Activated CD8-positive, alpha-beta memory T cell treated with anti-CD3 and anti-CD28 coated beads for 24 hours (primary cell): ENCODE measurements at places on chromosomes 7 and 10.

DNA sequence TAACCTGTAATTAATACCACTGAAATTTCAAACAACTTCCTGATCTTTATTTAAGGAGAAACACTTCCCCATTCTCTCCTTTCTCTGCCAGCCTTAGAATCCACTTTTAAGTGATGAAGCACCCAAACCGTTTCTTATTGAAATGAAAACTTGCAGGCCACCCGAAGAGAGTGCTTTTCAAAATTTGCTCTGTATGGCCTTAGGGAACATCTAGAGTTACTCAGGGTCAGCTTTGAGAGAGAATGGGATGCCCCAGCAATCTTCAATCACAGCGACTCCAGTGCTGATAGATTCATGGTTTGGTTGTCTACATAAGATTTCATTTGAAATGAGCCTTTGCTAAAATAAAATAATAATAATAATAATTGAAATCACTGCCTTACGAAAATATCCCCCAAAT, 323.1 kb downstream of the PCLO start:
- DNase-seq: no peak

GRCh38 chr7:20089431-20089830, 127.8 kb downstream of the MACC1 start:
- DNase-seq: no peak

DNA sequence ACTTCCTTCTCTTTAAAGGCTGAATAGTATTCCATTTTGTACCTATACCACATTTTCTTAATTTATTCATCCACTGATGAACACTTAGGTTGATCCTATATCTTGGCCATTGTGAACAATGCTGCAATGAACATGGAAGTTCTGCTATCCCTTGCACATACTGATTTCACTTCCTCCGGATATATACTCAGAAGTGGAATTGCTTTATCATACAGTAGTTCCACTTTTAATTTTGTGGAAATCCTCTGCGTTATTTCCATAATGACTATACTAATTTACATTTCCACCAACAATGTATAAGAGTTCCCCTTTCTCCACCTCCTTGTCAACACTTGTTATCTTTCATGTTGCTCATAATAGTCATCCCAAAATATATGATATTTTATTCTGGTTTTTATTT, 312.6 kb downstream of the PLXDC2 start:
- DNase-seq: no peak

DNA sequence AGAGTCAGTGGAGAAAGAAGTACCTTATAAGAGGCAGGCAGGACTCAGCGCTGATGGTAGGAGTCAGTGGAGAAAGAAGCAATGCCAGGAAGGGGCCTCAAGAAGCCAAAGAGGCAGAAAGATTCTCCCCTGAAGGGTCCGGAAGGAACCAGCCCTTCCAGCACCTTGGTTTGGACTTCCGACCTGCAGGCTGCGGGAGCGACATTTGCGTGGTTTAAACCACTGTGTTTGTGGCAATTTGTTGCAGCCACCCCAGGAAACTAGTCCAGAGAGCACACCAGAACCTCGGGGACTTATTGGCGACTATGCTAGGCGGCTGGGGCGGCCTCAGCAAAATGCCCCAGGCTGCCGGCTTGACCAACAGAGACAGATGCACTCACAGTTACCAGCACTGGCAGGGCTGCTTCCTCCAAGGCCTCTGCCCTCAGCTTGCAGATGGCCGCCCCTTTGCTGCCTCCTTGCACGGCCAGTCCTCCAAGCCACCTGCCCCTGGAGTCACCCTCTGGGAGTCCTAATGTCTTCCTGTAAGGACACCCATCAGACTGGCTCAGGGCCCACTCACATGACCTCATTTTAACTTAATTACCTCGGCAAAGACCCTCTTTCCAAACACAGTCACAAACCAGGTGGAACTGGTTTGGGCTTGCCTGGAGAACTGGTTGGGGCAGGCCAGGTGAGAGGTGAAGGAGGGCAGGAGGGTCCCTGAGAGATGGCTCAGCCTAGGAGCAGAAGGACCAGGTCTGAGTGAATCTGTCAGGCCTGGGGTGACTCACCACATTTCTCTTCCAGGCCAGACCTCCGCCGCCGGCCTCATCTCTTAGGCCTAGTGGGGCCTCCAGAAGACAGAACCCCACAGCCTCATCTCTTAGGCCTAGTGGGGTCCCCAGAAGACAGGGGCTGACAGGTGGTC, 26.1 kb downstream of the CALML3 start:
- no peak for DNase-seq

DNA sequence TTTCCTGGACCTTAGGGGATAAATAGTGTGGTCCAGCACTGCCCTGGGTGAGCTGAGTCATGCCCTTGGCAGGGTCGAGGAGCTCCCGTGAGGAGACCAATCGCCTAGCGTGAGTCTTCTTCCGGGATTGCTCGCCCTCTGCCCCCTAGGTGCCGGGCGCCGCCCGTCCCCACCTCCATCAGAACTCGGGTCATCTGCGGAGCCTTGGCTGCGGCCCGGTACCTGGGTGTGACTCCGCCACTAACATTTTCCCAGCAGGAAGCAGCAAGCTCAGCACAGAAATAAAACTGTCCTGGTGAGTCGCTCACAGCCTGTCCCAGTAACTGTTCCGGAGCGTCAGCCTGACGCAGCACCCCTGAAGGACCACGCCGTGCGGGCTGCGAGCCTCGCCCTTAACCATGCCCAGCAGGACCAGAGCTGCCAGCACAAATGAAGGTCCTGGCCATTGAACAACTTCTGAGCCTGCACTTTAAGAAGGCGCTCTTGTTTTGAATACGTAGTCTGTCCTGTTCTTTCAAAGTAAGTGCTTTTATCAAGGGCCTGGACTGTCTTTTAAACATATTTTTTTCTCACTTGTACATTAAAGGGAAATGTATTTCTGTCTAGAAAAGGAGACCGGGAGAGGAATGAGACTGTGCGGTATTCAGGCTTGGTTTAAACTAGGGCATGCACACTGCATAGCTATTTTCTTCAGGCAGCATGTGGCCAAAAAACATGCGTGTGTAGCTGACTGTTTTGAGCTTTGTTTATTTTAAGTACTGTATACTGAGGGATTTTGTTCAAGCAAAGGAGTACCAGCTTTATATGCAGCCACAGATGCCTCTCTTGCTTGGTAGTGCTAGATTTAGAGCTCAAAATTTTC, 136.7 kb downstream of the HECW1 start:
- no peak for DNase-seq

GRCh38 chr10:17443707-17444387, 10.5 kb downstream of the ST8SIA6 start:
- no peak for DNase-seq

GRCh38 chr7:107070710-107071109, 26.2 kb downstream of the PRKAR2B start:
- no peak for DNase-seq

- no peak for DNase-seq
These were observed 73.4 kb downstream of the MYOF start for GRCh38 chr10:93408783-93409182.

DNA sequence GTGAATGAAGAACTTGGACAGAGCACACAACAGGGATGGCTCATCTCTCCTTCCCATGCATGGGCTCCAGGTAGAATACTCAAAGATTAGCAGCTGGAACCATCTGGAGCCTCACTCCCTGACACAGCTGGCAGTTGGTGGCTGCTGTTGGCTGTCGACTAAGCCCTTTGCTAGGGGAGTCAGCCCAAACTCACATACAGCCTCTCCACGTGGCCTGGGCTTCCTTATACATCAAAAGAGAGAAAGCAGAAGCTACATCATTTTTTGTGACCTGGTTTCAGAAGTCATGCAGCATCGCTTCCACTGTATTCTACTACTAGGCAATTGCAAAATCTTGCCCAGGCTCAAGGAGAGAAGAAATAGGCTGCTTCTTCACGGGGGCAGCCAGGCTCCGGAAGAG, 24.4 kb downstream of the ASNS start:
- DNase-seq: no peak

DNA sequence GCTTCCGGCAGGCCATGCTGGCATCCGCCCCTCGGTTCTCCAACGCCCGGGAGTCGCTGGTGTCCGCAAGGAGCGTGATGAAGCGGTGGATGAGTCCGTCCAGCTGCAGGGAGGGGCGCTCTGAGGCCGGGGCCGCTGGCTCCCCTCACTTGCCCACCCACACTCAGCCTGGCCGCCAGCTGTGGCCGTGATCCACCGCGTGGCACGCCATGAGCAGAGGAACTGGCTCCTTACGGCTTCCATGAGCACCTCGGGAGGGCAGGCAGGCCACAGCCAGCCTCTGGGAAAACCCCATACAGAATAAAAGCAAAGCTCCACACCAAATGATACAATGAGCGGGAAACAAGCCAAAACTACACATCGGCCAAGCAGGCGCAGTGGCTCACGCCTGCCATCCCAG, 15.5 kb upstream of the MICALL2 start:
- DNase-seq: no peak

DNA sequence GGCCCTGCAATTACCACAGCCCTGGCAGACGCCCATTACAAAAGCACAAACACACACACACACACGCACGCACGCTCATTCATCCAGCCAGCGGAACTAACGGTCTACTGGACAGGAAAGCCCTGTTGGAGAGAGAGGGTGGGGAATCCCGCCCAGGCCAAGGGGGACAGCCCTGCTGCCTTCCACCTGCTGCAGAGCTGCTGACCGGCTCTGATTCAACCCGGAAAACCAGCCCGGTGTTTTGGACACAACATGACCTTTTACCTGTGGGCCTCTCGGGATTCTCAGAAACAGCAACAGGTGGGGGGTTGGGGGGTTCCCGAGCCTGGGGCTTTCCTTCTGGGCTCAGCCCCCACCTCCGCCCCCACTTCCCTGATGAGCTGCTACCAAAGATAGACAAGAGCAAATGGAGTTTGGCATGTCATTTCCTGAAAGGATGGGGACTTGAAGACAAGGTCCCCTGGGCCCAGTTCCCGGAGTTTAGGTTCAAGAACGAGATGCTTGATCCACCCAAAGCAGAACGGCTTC, 18.5 kb upstream of the SERPINE1 start:
- DNase-seq: no peak

DNA sequence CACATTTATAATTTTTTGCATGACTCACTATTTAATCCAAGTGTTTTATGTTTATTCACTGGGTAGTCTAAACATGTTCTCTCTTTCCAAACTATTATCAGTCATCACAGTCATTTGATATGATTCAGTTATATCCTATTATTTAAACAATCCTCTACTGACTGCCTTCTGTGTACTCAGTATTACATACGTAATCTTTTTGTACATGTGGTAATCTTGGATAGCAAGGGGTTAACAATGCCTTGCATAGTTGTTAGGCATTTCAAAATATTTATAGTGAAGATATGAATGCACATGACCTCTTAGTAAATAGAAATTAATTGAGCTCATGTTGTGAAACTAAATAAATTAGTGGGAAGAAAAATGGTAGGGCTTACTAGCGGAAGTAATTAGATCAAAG, 379.4 kb upstream of the KIAA1217 start:
- no peak for DNase-seq

GRCh38 chr10:131681656-131682055, 219.2 kb upstream of the PPP2R2D start:
- no peak for DNase-seq

DNA sequence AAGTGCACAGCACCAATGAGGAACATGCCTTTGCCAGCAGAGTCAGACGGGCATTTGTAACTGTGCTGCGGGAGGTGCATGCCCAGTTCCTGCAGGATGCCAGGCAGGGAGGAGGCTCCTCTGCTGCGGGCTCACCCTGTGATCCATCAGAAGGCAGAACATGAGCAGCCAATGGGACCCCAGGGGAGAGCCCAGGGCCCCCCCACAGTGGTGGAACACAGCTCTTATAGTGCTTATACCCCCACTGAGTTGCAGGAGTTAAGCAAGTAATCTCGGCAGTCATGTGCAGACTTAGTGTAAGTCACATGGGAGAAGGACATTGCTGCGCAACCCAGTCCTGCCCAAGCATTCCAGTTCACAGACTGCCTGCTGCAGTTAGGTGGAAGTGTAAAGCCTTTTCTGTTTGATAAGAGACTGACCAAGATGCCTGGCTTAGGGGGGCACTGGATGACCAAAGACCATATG, 120.3 kb upstream of the TMEM106B start:
- no peak for DNase-seq

- DNase-seq: no peak
These were observed 82.5 kb upstream of the TBX20 start for GRCh38 chr7:35336444-35336843.

- DNase-seq: no peak
These were observed 83.1 kb downstream of the LRRN3 start for GRCh38 chr7:111173990-111174389.

GRCh38 chr7:50282813-50283605, 21.5 kb upstream of the IKZF1 start:
- DNase-seq: no peak

- DNase-seq: no peak
These were observed 63.3 kb upstream of the CHST15 start for GRCh38 chr10:124156524-124157260.

GRCh38 chr7:74452748-74453321, 871 bp upstream of the GTF2IRD1 start:
- DNase-seq: peak; percentile 77

GRCh38 chr10:122051609-122052385, 62.8 kb downstream of the TACC2 start:
- no peak for DNase-seq

DNA sequence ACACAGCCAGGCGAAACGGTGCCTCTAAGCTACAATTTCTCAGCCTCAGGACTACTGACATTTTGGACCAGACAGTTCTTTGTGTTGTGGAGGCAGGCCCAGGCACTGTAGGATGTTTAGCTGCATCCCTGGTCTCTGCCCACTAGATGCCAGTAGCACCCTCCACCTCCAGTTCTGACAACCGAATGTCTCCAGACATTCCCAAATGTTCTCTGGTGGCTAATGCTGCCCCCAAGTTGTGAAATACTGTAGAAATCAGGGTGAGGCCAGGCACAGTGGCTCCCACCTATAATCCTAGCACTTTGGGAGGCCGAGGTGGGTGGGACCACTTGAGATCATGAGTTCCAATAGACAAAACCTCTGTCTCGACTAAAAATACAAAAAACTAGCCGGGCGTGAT, 18.2 kb downstream of the HNRNPF start:
- no peak for DNase-seq

- DNase-seq: no peak
These were observed 58.1 kb downstream of the NRP1 start for GRCh38 chr10:33276282-33276923.

- no peak for DNase-seq
These were observed 32.4 kb downstream of the BLNK start for GRCh38 chr10:96238646-96239623.

DNA sequence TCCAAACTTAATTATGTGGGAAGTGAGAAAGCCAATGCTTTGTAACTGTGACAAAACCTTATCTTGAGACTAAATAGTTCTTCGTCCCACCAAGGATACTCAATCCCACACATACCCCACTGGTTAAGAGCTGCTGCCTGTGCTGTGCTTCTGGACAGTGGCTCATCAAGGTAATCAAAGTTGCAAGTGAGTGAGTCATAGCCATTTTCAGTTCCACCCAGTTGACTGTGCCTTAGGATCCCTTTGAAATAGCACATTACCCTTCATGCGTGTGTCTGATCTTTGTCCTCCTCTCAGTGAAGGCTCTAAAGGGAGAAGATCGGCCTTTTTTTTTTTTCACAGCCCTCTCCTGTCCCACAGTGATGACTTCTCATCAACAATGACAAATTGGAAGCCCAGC, 706.0 kb upstream of the AUTS2 start:
- DNase-seq: no peak

- no peak for DNase-seq
These were observed 110.1 kb downstream of the CYTH3 start for GRCh38 chr7:6162331-6162620.
